CD4-positive, alpha-beta T cell treated with Interleukin-4 for 1 hour (primary cell): ENCODE measurements at places on chromosomes 4 and X.

GRCh38 chr4:138299881-138300280, 57.7 kb upstream of the SLC7A11 start:
- DNase-seq: no peak

DNA sequence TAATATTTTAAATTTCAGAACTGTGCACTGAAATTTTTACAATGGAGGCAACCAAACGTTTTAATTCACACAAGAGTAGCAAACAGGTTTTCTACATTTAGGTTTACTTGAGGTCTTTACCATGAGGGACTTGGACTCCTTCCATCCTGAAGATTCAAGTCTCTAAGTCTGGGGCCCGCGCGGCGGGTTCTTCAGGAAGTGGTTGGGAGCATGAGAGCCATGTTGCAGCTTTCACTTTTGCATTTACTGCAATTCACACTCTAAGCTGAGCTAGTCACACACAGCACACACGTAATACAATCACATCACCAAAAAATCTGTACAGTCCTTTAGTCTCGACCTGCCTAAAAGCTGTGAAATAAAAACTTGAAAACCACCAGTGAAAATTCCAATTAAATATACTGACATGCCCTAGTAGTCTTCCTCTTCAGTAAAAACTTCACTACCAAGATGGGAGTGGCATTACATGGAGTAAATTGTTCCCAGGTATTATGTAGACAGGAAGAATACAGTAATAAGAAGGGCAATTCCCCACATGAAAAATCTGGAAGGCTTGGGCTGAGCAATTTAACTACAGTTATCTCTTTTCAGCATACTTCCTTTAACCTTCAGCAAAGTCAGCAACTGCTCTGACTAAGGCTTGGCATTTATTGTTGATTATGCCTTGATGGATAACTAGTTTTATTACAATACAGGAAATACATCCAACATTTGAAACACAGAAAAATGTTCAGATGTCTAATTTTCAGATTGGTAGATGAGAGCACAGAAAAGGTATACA, 571.1 kb upstream of the DIPK2B start:
- DNase-seq: peak; percentile 62

DNA sequence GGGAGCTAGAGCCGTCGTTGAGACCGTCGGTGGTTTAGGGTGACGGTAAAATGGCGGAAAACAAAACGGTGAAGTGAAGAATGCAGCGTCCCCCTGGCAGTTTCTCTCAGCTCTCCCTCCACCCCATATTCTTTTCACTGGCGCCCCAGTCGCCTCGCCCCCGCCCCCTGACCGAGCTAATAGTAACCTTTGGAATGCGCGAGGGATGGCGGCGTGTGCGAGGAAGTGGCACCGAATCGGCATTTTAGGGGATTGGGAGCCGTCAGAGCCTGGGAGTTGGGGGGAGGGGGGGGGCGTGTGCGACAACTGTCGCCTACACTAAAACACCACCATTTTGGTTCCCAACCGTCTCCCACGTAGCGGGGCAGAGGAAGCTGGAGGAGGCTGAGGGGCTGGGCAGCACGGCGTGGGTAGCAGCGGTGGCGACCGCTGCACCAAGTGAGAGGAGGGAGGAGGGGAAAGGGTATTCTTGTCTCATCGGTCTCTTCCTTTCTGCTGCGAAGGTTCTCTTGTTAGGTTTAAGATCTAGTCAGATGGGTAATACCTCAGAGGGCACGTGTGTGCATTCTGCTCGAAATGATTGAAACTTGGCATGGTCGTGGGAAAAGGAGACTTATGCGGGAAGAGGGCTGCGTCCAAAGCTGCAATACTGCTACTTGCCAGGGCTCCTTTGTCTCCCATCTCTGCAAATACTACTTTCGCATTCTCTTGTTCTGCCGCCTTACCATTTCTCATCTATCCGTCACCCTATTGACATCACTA, 840 bp downstream of the ZNF711 start:
- no peak for DNase-seq

- no peak for DNase-seq
Observed at GRCh38 chr4:110666030-110666429, 43.2 kb upstream of the PITX2 start.

- no peak for DNase-seq
Observed at GRCh38 chr4:96035727-96036126, 195.8 kb downstream of the PDHA2 start.

GRCh38 chr4:10063544-10064300, 42.4 kb upstream of the SLC2A9 start:
- no peak for DNase-seq

DNA sequence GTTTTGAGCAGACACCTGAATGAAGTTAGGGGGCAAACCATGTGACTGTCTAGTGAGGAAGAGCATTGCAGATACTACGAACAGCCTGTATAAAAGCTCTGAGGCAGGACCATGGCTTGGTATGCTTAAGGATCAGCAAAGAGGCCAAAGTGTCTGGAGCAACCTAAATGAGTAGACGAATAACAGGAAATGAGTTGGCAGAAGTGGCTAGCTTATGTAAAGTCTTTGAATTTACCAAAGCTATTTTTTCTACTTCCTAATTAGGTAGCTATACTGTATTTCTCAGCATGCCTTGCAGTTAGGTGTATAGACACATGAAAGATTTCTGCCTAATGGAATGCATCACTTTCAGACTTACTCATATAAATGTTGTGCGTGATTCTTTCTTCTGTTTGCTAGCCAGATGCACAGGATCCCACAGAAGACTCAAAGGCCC, 9.3 kb upstream of the GPRIN3 start:
- DNase-seq: peak; percentile 51

- DNase-seq: no peak
Observed at GRCh38 chrX:134580907-134581306, 77.4 kb downstream of the PLAC1 start.

DNA sequence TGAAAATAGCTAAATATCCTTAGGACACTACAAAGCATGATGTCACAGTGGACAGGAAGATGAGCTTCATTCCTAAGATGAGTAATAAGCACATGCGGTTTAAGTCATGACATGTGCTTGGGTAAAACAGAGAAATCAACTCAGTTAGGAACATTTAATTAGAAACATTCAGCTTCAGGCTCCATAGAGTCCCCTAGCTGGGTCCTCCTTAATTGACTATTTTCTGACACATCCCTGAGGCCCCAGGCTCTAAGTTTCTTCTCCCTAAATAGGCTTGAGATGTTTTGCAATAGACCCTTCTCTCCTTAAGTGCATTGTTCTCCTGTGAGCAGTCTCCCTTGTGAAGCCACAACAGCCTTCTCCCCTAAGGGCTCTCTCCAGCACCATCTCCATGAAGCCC, 70.4 kb upstream of the ANXA3 start:
- DNase-seq: no peak

DNA sequence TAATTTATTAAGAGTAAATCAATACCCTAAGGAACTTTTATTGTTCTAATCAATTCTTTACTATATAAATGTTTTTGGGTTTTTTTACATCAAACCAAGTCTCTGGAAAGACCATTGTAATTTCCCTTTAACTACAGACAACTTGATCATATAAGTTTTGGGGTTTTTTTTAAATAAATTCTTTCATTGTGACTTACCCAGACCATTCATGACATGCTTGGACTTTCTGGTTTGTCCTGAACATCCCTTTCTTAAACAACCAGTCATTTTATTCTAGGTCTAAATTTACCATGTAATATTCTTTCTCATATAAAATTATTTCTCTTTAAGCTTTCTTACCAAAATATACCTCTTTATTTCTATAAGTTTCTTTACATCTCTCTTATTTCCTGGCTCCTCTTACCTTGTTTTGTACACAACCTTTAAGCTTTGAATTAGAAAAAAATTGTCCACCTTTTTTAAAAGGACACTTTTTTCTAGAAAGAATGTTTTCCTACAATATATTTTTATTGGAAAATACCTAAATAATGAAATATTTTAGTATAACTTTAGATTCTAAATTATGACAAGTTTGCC, 8.4 kb downstream of the CNGA1 start:
- no peak for DNase-seq

GRCh38 chr4:45350438-45350837, 624.1 kb upstream of the GNPDA2 start:
- DNase-seq: no peak

GRCh38 chrX:112147206-112147605, 64.6 kb upstream of the TRPC5 start:
- no peak for DNase-seq

DNA sequence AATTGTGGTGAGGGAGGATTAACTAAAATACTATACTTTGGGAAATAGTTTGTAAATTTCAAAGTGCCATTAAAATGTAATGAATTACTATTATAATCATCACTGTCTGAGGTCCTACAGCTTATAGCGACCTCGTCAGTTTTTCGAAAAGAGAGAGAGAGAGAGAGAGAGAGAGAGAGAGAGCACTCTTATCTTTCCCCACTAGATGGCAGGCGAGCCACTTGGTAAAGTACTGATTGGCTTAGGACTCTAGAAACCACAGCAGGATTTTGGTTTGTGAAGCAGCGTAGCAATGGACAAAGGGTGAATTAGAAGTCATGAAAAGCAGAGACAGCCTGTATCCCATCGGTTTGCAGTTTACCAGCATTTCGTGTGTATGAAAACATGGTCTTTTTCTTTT, 52.5 kb downstream of the LINC00632 start:
- peak; percentile 35 for DNase-seq

DNA sequence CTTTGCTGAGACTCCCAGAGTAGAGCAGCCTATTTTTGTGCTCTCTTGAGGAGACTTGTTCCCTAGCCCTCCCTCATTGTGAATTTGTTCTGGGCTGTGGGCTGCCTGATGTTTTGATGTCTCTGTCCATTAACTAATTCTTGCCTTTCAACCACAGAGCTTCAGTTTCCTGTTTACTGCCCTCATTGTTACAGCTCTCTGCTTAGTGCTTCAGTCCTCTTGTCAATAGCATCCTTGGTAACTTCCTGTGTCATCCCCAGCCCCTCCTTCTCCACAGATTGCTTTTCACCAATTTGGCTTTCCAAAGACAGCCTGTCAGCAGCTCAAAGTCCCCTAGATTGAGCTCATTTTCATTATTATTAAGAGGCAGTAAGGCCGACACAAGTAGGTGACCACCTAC, 69.9 kb downstream of the COX7B2 start:
- DNase-seq: peak; percentile 21

- DNase-seq: no peak
Observed at GRCh38 chrX:68299898-68300297, 133.4 kb downstream of the OPHN1 start.

GRCh38 chr4:158065176-158065575, 107.6 kb downstream of the GASK1B start:
- DNase-seq: no peak

- DNase-seq: no peak
Observed at GRCh38 chr4:40190465-40190864, 6.4 kb upstream of the RHOH start.

GRCh38 chr4:104747635-104748034, 252.9 kb upstream of the CXXC4 start:
- DNase-seq: no peak

DNA sequence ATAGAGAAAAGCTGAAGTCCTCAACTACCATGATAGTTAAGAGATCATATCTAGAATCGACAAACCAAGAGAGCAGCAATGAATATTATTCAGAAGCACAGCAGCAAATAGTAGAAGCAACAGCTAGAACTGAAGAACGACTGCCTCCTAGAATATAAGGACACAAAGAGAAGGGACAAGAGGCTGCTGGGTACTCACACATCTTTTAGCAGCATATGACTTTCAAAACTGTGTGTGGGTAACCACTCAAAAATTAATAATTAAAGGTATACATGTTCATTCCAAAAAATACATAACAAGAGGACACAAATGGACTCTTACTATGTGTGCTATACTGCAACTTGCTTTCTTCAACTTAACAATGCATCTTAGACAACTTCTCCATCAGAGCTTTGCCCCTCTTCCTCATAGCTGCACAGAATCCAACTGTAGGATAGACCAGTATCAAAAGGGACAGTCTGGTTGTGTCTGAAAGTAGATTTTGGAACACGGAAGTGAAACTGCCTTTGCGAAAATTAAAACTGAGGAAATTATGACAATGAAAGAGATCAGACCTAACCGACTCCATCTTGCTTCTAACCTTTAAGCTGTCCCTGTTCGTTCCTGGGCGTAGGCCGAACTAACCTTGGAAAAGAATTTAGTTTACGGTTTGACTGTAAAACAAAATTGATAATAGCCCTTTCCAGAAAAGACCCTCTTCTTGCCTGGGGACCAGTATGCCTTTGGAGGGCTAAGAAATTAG, 125.7 kb downstream of the SH3KBP1 start:
- no peak for DNase-seq

- no peak for DNase-seq
Observed at GRCh38 chr4:188198982-188199792, 59.9 kb downstream of the TRIML1 start.

DNA sequence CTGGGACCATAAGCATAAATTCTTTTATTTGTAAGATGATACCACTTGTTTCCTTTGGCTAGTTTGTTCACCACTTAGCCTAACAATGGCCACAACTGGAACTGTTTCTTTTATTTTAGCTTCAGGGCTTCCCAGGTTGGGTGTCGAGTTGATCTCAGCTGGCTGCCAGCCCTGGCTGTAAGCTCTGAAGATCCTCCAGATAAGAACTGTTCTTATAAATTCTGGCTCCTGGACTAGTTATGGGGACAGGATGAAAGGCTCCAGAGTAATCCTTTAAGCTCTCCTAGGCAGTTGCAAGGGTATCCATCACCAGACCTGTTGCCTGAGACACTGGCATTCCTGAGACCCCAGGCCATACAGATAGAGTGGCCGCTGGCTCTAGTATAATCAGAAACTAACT, 129.4 kb upstream of the ACSL4 start:
- DNase-seq: no peak

GRCh38 chrX:139246295-139246694, 284.2 kb upstream of the F9 start:
- DNase-seq: no peak

DNA sequence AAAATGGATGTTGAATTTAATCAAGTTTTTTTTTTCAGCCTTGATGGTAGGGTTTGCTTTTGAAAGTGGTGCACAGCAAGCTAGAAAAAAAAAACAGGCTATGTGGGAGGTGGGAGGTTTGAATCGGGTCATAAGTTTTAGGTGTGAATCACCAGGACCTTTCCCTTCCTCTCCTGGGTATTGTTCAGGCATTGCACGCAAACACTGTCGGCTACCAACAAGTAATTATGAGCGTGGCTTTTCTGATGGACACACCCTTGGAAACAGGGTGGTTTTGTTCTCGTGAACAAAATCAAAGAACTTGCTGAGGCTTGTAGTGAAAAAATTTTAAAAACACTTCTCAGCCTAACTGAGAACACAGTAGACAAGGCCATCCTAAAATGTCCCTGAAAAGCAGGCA, 18.1 kb downstream of the PIR start:
- no peak for DNase-seq

- DNase-seq: no peak
Observed at GRCh38 chr4:8308856-8309771, 39.6 kb downstream of the HTRA3 start.

- DNase-seq: no peak
Observed at GRCh38 chr4:109134268-109134667, 168.2 kb downstream of the COL25A1 start.
